ENCODE measurements at places on chromosomes 11 and 22.
A peak's percentile ranks its signal among the peaks of the same experiment; 100 is the strongest.

- peak; percentile 81 for DNase-seq
Observed at GRCh38 chr11:46272816-46273427, 4.5 kb upstream of the CREB3L1 start.

DNA sequence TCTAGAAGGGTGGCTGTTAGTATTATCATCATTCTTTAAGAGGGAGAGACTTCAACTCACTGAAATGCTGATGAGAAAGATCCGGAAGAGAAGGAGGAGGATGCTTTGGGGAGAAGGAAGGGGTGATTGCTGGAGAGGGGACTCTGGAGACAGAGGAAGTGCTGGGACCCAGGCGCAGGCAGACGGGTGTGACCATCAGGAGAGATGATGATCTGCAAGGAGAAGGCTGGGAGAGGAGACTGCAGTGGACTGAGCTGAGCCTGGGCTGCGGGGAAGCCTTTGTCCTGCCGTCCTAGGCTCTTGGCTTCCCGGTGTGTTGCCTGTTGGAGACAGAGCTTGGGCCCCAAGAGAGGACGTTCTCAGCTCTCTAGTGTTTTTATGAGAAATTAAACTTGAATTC is 22.6 kb downstream of the RASD2 start:
- DNase-seq = no peak

DNA sequence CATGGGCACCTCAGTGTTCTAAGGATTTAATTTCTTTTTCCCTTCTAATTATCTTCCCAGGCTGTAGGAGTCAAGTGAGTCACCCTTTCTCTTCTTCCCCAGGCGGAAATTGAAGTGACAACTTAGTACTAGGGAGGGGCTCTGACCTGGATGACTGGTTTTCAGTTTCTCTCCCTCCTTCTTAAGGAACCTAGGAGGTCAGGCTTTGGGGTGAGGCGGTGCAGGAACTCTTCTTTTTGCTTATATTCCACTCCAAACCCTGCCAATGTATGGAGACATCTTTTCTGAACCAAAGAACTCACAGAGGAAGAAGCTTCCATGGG is 12.6 kb downstream of the ZDHHC5 start:
- DNase-seq = no peak

DNA sequence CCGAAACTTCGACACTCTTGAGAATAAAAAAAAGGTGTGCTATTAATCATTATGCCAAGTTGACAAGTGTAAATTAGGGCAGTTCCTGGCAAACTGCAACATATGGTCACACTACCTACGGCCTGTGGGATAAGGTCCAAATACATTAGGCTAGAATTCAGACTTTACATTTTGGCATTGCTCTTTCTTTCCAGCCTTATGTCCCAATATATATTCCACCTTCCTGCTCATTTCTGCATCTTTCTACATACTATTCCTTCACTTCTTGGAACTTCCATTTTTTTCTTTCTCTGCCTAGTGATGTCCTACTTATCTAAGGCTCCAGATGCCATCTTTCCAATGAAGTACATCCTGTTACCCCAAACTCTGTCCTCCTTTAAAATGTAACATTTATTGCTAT is 577.2 kb downstream of the LRRC4C start:
- DNase-seq = no peak

GRCh38 chr11:133823211-133823610 is 22.1 kb downstream of the SPATA19 start:
- DNase-seq = no peak

DNA sequence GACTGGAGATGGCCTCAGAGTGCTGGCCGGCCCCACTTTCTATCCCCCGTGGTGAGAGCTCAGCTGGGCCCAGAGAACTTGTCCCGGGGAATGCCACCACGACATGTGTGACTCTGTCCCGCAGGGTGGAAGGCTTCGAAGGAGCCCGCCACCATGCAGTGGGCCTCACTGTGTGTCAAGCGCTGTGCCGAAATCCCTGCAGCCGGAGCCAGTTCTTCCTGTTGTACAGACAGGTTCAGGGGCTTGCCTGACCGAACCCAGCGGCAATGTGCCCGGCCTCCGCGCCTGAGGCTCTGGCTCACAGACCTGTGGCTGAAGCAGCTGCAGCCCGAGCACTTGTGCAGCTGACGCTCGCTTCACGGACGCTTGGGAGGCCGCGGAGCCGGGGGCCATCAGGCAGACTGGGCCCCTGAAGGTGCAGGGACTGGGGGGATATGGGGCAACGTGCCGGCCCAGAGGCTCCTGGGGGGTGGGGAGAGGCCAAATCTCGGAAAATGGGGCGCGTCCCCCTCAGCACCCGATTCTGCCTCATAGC is 650 bp downstream of the PPM1F start:
- peak; percentile 56 for DNase-seq

DNA sequence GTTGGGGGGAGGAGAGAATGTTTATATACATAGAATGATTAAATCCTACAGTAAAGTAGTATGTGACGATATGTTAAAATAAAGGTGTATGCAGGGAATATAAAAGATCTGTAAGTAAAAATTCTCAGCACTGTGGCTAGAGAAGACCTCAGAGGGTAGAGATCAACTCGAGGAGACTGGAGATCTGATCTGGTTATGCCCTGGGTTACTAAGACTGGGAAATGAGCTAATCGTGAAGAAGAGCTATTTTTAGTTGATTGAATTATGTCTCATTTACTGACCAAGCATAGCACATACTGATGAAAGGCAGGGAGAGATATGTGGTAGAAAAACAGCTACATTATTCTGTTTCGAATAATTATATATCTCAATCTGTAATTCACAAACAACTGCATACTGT is 42.8 kb upstream of the ALKBH3 start:
- DNase-seq = no peak
